ENCODE measurements at places on chromosomes 12 and 14. TPM values are rescaled to one million over a fixed set of nuclear protein-coding genes. Genes with fewer than 3 reads are reported as not detected.

GRCh38 chr14:103880348-103881267 is 33.2 kb upstream of the PPP1R13B start:
- no peaks in the 10 kb centered on the region for H3K36me3 ChIP-seq
- H3K27me3 ChIP-seq: no peaks in the 10 kb centered on the region
- peak; percentile 80 for DNase-seq

DNA sequence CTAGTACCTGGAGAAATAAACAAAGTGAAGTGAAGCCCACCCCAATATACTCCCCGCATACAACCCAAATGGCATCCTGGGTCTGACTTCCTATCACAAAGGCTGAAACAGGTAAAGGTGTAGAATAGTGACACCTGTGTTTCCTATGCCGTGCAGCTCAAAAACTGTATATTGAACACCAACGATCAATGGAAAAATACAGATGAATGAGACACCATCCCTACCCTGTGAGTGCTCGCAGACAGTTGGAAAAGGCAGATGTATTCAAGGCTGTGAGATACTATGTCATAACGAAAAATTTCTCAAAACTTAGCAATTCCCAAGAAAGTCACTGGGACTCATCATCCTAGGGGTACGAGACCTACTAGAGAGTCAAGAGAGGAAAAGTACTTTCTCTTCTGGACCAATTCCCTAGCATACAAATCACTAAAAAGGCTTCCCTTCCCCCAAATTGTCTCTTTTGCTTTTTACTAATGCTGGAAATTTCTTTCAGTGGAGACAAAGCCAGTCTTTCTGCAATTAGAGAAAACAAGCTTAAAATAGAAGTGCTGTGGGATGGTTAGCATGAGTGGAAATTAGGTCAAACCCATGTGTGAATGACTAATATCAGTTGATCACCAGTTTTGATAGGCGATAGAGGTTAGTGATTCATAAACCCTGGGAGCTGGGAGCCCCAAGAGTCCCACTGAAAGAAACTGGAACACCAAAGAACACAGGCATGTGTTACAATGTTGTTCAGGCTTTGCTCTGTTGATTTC is 249.7 kb downstream of the SPTSSA start:
- peaks cover 4% of the 10 kb centered on the region for H3K27me3 ChIP-seq
- H3K4me3 ChIP-seq: no peak overlapping the region

GRCh38 chr12:27610374-27610773 is 85.9 kb upstream of the REP15 start:
- no peaks in the 10 kb centered on the region for H3K27me3 ChIP-seq
- DNase-seq: no peak
- H3K4me1 ChIP-seq: peaks cover 9% of the 10 kb centered on the region

- DNase-seq: no peak
- no peaks in the 10 kb centered on the region for H3K36me3 ChIP-seq
- no peak overlapping the region for H3K4me3 ChIP-seq
- peaks cover 11% of the 10 kb centered on the region for H3K4me1 ChIP-seq
- H3K27ac ChIP-seq: no peak overlapping the region
Observed at GRCh38 chr12:120652656-120653435, 12.4 kb downstream of the CABP1 start.

GRCh38 chr12:119594772-119595445 is 1.3 kb downstream of the TMEM233 start:
- peaks cover 16% of the 10 kb centered on the region for H3K27me3 ChIP-seq
- peaks cover 4% of the 10 kb centered on the region for H3K4me1 ChIP-seq
- peak overlapping the region; percentile 48 for H3K4me3 ChIP-seq
- DNase-seq: no peak
- H3K27ac ChIP-seq: no peak overlapping the region

DNA sequence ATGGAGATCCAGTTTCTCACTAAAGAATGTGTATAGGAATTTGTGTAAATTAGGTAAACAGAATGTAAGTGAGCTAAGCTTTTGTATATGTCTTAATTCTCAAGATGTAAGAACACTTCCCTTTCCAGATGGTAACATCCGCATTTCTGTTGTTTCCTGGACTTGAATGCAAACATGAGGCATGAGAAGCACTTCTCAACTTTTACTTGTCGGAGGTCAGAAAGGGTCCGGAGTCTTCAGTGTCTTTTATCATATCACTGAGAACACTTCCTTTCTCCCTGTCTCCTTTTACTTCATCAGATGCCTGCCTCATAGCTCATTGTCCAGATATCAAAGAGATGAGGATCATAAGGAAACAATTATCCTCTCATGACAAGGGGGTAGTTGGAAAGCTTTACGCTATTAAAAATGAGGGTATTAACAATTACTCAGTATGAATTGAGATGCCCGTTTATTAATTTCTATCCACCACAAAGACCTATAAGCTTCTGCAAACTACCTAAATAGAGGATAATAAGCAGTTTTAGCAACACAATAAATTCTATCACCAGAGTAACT is 214.1 kb upstream of the FLRT2 start:
- no peak for DNase-seq
- no peak overlapping the region for H3K27ac ChIP-seq
- no peaks in the 10 kb centered on the region for H3K27me3 ChIP-seq
- no peaks in the 10 kb centered on the region for H3K4me1 ChIP-seq

DNA sequence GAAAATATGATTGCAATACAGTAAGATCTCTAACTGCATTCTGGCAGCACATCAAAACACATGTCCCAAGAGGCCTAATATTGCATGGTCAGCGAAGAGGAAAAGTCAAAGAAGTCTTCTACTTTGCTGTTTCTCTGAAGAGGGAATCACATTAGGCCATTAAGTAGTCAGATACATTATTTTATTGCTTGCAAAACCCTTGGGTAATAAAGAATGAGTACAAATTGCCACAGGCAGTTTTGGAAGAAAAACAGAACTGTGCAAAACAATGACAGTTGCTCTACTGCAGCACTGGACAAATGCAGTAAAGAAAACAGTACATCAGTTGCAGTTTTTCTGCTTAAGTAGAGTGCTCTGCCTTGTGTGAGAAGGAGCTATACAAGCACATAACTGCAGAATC is 211.9 kb downstream of the MED13L start:
- H3K36me3 ChIP-seq: no peaks in the 10 kb centered on the region
- H3K27me3 ChIP-seq: no peaks in the 10 kb centered on the region
- no peak overlapping the region for H3K4me3 ChIP-seq
- peaks cover 57% of the 10 kb centered on the region for H3K4me1 ChIP-seq

DNA sequence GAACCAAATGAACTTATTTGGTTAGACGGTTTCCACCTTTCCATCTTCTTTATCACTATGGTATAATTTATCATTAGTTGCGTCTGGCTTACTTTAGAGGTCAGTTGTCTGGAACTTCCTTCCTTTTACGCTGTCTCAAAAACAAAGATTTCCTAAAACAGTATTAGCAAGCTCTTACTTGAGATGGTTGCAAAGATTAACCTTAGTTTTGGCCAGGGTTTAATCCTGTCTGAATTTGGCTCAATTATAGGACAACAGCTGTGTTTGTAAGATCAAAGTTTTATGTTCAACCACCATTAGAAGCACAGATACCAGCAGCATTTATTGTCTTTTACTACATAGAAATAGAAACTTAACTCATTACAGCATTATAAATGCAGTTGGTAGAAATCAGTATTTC is 7.9 kb upstream of the WASHC3 start:
- H3K27me3 ChIP-seq: no peaks in the 10 kb centered on the region
- DNase-seq: no peak
- no peak overlapping the region for H3K4me3 ChIP-seq
- H3K4me1 ChIP-seq: no peaks in the 10 kb centered on the region
- no peak overlapping the region for H3K27ac ChIP-seq
- no peaks in the 10 kb centered on the region for H3K36me3 ChIP-seq

Gene CCDC91
- 77.5 TPM for total RNA-seq
